ENCODE measurements at places on chromosomes 11 and 22.

DNA sequence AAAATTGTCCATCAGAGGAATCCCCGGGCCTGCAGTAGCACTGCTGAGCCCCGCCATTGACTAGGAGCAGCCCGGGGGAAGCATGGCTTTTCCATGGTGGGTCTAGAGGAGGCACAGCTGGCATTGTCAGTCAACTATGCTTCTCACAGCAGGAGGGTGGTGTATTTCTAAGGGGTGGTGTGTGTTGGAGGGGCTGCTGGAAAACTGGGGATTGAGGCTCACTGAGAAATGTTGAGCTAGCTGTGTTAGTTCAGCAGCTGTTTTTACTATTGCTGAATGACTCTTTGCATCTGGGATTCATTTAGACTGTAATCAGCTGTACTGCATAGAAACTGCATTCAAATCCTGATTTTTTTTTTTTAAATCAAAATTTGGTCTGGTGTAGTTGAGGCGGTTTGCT, 5.6 kb downstream of the DDX10 start:
- no peak for DNase-seq

- DNase-seq, result no peak
Observed at GRCh38 chr11:6911948-6912347, 8.9 kb upstream of the OR2D3 start.

DNA sequence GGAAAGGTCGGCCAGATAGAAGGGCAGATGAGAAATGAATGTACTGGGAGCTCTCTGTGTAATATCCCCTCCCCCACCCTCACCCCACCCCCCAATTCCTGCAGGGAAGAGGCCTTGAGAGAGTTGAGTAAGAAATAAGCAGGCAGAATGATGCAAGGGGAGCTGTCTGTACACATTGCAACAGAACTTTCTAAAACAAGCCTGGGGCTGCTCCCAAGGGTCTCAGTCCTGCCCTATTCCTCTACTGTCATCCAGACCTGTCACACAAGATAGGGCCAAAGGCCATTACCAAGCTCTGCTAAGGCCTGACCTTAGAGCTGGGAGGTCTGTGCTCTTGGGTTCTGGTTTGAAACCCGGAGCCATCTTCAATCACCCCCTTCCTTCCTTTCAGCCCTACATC, 5.7 kb upstream of the DGAT2 start:
- DNase-seq, result no peak

DNA sequence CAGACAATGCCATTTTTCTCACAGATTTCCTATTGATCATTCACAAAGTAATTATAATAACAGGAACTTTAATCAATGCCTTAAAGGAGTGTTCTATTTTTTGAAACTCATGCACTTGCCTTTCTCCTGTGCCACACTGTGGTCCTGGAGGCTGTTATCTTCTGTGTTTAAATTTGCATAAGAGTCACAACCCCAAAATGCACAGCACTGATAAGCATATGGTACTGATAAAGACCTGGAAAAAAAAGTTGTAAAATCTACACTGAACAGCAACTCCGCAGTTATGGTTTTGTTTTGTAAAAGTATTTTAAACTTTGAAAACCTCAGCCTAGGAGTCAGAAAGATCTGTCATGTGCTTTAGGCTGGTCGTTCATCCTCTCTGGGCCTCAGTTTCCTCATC, 9.1 kb upstream of the CCDC34 start:
- DNase-seq, result no peak

GRCh38 chr11:94655291-94655690, 88.1 kb downstream of the PIWIL4 start:
- no peak for DNase-seq

DNA sequence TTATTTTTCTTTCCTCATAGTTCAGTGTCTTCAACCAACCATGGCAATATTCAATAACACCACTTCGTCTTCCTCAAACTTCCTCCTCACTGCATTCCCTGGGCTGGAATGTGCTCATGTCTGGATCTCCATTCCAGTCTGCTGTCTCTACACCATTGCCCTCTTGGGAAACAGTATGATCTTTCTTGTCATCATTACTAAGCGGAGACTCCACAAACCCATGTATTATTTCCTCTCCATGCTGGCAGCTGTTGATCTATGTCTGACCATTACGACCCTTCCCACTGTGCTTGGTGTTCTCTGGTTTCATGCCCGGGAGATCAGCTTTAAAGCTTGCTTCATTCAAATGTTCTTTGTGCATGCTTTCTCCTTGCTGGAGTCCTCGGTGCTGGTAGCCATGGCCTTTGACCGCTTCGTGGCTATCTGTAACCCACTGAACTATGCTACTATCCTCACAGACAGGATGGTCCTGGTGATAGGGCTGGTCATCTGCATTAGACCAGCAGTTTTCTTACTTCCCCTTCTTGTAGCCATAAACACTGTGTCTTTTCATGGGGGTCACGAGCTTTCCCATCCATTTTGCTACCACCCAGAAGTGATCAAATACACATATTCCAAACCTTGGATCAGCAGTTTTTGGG, at the start of gene OR51T1:
OR51T1 (plus strand) TSS at position 41 of the 641 bp plus-strand sequence; CDS start at position 41, 0 bp downstream.
- no peak for DNase-seq

- peak; percentile 66 for DNase-seq
Observed at GRCh38 chr11:128548649-128549255, 38.6 kb downstream of the ETS1 start.

GRCh38 chr22:19103880-19104821, 18.1 kb downstream of the DGCR2 start:
- no peak for DNase-seq

- DNase-seq, result peak; percentile 32
Observed at GRCh38 chr11:10934293-10934860, 76.5 kb upstream of the ZBED5 start.

DNA sequence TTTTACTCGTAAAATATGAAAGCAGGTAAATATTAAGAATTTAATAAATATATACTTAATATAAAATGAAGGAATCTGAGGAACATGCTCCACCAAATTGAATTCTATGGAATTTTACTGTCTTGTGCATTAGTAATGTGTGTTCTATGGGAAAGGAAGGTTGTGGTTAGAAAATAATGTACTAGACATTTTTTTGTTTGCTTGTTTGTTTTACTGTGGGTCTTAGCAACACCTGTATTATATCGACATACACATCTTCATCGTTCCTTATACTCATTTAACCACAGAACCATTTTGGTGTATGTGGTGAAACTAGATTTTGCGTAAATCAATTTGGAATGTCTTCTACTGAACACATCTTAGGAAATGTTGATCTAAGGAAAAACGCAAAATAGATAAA, 114.1 kb upstream of the MTMR2 start:
- no peak for DNase-seq

DNA sequence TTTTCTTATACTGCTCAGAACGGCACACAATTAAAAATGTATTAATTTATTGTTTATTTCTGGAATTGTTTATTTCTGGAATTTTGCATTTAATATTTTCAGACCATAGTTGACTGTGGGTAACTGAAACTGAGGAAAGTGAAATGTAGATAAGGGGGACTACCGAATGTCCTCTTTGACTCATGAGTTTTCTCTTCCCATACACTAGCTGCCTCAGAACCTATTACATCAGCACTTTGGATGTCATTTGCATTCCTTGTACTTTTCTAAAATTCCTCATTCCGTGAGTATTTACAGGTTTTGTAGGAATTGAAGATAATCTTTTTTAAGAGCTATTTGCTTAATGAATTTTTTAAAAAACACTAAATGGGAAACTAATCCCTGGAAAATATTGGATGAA, 29.8 kb downstream of the ZC3H12C start:
- no peak for DNase-seq

GRCh38 chr11:106840947-106841346, 177.3 kb downstream of the GUCY1A2 start:
- DNase-seq, result no peak

DNA sequence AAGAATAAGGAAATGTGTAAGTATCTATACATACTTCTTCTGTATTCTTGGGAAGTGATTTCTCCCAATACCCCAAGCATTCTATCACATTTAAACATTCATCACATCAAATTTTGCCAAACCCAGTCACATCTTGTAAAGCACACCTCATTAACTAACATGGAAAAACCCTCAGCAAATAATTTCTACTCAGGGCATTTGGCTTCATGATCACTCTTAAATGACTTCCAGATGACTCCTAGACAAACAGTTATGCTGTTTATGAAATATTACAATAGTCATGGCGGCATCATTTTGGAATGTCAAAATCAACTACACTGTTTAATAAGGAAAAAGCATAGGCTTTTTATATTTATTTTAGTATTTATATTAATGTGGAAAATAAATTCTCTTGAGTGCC, 47.3 kb upstream of the CCDC34 start:
- DNase-seq, result no peak

DNA sequence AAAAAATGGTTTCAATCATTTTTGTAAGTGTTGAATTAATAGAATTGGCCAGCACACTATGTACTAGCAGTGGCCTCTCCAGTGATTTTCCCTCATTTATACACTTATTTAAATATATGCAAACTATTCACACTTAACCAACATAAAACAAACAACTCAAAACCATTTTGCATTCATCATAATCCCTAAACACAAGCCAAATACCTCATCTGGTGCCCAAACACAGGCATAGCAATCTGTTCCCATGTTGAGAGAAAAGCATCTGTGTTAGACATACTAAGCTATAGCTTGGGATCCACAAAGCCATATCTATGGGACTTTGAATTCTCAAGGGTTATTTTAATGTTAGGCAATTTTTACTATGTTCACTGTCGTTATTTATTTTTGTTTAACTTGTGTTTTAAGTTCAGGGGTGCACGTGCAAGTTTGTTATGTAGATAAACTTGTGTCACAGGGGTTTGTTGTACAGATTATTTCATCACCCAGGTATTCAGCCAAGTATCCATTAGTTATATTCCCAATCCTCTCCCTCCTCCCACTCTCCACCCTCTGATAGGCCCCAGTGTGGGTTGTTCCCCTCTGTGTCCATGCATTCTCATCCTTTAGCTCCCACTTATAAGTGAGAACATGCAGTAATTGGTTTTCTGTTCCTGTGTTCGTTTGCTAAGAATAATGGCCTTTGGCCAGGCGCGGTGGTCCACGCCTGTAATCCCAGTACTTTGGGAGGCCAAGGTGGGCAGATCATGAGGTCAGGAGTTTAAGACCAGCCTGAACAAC, 31.0 kb upstream of the RCN1 start:
- no peak for DNase-seq

- DNase-seq, result no peak
Observed at GRCh38 chr22:35866651-35867050, 149.0 kb downstream of the APOL5 start.

GRCh38 chr11:110856996-110857812, 145.0 kb upstream of the ARHGAP20 start:
- no peak for DNase-seq

DNA sequence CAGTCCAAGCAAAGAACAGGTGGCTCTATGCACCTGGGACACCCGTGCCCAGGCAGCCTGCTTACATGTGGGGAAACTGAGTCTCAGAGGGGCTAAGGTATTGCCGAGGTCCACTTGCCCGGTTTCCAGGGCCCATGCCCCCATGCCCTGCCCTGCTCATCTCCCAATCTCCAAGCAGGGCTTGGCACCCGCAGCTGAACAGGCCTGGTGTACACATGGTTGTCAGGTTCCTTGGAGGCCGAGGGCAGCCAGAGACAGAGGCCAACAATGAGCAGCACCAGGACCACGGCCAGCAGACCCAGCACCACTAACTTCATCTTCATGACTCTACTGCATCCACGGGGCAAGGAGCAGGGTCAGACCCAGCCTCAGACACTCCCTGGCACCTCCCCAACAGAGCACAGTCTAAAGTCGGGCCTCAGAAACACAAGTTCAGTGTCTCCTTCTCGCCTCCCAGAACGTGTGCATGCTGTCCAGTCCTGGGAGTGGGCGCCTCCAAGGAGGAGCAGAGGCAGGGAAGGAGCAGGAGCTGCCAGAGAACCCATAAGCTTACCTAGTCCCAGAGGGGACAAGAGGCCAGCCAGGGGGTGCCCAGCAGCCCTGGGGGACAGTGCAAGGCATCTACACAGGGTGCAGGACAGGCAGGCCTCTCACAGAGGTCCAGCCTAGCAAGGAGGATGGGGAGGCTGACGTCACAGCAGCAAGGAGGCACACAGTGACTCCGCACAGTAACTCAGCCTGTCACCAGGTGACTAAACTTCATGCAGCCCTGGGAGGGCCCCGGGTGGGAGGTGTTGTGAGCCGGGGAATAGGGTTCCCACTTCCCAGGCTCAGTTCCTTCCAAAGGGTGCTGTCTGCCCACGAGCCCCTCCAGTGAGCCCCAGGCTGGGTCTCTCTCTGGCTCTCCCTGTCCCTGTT, 20.2 kb upstream of the RGL4 start:
- no peak for DNase-seq

- DNase-seq, result no peak
Observed at GRCh38 chr11:121141066-121141465, 40.0 kb downstream of the TECTA start.

DNA sequence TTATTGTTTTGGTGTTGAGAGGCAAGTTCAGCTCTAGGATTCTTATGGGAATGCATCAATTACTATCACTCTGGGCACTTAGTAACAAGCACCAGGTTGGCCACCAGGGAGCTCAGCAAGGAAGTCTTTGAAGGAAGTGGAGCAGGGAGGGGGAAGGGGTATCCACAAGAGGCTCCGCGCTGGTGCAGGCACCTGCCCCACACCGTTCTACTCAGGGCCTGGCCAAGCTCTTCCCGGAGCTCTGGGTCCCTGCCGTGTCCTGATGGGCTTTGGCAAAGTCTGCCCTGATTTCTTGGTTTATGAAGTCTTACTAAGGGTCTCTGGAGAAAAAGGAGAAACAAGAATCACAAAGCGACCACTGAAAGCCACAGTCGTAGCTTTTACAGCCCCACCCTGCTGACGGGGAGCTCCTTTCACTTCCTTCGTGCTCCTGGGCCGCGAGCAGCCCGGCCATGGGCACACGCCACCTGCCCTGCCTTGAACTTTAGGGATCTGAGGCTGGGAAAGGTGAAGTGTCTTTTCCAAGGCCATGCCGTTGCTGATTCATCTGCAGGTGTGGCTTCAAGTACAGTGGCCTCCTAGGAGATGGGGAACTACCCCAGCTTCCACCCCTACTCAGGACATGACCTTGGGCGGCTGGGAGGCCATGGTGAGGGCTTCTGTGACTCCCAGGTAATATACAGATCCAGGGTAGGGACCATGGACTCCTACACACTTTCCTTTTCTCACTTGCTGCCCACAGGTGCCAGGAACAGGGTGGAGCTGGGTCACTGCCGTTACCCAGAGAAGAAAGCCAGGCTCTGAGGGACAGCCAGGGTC, 15.9 kb upstream of the LRRC32 start:
- no peak for DNase-seq

GRCh38 chr11:77287136-77287535, 14.3 kb downstream of the GDPD4 start:
- DNase-seq, result no peak

- DNase-seq, result no peak
Observed at GRCh38 chr11:57762235-57762861, 746 bp downstream of the CTNND1 start.

- DNase-seq, result no peak
Observed at GRCh38 chr22:44611880-44612496, 90.0 kb upstream of the PRR5 start.

- no peak for DNase-seq
Observed at GRCh38 chr11:60625262-60625661, 74.2 kb upstream of the MS4A8 start.

DNA sequence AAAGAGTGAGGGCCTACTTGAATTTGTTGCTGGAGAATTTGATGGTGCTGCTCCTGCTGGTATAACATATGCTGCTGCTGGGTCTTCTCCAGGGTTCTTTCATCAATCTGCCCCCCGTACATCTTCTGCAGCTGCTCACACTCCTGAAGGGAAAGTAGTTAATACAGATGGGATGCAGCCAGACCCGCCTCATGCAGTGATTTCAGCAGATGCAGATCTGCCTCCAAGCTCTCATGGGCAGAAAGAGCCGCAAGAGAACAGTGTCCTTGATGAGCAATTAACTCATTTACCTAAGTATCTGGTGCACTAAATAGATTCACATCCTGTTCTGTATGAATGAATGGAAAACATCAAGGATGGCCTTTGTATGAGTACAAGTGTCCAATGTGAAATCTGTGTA, 24.8 kb upstream of the APOA1 start:
- no peak for DNase-seq

Measured in activated T-cell treated with anti-CD3 and anti-CD28 coated beads, Interleukin-2, amount 50 U/mL, for 48 hours (primary cell).